ENCODE measurements at places on chromosomes 11 and 22.
A peak's percentile ranks its signal among the peaks of the same experiment; 100 is the strongest.

DNA sequence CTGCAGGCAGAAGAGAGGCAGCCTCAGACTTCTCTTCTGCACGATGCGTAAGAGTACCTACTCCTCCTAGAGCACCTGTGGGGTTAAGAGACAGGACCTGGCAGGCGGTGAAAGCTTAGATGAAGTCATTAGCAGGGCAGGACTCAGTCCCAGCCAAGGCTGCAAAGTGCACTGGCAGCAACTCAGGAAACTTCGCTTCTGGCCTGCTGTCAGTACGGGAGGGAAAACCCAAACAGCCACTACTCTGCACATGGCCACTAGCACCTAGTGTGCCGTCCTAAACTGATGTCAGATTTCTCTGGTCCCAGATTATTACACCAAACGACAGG lies 8.8 kb upstream of the KLHL35 start:
- no peak for DNase-seq

GRCh38 chr22:43392385-43392989 lies 19.3 kb upstream of the MPPED1 start:
- no peak for DNase-seq

- no peak for DNase-seq
Measured at GRCh38 chr22:30968015-30968923, at the start of gene MORC2. Gene MORC2, minus strand, starts transcription at chr22:30968774. Its CDS starts 885 bp downstream, at chr22:30967889.

GRCh38 chr11:33443684-33444083 lies 186.5 kb downstream of the HIPK3 start:
- no peak for DNase-seq

DNA sequence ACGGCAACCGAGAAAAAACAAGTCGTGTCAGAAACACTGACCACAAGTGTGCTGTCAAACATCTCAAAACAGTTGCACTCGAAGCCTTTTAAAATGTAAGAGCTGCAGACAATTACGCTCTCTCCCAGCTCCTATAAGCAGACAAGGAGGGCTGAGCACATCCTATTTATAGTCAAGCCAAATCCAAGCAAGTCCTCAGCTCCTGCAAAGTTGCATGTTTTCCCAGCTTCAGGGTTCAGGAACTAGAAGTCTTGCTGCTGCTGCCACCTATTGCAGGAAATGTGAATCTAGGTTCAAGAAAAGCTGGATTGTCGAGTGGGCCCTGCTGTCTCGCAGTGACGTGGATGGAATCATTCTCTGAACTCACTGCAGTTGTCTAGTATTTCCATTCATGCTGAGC lies 15.5 kb downstream of the EFCAB6 start:
- no peak for DNase-seq

DNA sequence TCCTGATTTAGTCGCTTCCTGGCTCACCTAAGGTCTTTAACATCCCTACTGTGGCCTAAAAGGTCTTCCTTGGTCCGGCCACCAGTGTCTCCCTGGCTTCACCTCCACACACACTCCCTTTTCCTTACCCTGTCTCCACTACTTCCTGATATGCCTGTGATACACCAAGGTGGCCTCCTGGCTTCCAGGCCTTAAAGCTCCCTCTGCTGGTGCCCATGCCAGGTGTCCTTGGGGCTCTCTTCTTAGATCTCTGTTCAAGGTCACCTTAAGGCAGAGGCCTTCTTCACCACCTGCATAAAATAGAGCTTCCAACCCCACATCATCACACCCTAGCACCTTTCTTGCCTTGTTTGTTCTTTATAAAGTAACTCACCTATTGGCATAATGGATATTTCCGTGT lies 787.7 kb downstream of the NTM start:
- no peak for DNase-seq

- no peak for DNase-seq
Measured at GRCh38 chr22:43862074-43862881, at the start of gene SULT4A1. Gene SULT4A1, minus strand, starts transcription at chr22:43862513. Its CDS starts 131 bp downstream, at chr22:43862382.

DNA sequence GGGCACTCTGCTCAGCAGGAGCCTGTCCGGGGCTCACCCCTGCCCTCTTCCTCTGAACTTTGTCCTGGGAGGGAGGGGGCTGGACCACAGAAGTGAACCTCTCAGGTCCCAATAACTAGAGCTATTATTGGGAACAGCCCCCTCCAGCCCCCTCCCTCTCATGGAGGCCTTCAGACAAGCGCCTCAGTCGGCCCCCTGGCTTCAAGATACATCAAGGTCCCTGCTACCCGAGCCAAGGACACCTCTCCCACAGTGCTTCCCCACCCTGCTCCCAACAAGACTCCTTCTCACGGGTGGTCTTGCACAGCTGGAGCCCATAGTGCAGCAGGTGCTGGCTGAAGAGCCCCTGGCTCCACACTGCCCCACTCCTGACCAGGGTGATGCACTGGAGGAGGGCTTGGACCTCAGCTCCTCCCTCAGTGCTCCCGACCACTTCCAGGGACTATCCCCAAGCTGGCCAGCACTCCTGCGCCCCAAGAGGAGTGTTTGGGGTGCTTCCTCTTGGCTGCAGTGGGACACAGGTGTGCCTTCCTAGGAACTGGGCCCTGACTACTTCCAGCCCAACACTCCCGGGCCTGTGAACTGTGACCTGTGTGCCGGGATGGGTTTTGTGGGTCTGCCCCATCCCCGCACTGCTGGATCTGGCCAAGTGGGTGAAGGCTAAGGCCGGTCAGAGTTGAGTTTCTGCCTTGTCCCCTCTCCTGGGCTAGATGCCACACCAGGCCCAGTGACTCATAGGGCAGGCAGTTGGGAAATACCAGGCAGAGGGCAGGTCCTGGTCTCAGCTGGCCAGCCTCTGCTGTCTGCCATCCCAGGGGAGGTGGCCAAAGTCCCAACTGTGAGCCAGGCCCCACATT lies 2.2 kb downstream of the PNPLA2 start:
- DNase-seq = no peak

GRCh38 chr22:43300891-43301676 lies 42.1 kb downstream of the SCUBE1 start:
- no peak for DNase-seq

- DNase-seq = no peak
Measured at GRCh38 chr11:77959434-77959833, 35.0 kb downstream of the INTS4 start.

DNA sequence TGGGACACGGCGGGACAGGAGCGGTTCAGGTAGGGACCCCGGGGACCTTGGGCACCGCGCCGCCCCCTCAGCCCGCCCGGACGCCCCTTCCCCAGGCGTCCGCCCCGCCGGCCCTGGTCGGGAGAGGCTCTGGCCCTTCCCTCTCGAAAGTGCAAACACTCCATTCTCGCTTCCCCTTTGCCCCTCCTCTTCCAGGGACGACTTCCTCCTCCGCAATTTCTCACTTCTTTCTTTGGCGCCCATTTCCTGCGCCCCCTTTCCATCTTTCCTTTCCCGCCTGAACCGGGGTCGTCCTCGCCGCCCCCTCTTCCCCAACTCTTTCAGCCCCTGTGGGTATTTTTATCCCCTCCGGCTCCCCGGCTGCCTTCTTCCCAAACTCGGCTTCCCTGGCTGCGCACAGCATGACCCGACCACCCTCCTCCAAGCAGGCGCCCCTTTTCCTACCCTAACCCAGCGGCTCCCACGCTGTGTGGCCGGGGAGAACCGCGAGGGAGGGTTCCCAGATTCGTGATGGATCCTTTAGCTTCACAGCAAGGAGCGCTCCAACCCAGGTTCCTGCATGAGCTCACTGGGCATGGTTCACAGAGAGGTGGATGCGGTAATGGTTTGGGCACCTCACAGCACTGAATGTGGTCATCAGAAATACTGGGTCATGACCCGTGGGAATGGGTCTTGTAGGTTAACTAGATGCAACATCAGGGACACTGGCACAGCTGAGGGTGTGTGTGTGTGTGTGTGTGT lies 689 bp downstream of the RAB39A start:
- no peak for DNase-seq

- no peak for DNase-seq
Measured at GRCh38 chr22:32808038-32808445, 6.5 kb downstream of the TIMP3 start.

- DNase-seq = peak; percentile 69
Measured at GRCh38 chr22:23281406-23282088, 101.2 kb downstream of the BCR start.

DNA sequence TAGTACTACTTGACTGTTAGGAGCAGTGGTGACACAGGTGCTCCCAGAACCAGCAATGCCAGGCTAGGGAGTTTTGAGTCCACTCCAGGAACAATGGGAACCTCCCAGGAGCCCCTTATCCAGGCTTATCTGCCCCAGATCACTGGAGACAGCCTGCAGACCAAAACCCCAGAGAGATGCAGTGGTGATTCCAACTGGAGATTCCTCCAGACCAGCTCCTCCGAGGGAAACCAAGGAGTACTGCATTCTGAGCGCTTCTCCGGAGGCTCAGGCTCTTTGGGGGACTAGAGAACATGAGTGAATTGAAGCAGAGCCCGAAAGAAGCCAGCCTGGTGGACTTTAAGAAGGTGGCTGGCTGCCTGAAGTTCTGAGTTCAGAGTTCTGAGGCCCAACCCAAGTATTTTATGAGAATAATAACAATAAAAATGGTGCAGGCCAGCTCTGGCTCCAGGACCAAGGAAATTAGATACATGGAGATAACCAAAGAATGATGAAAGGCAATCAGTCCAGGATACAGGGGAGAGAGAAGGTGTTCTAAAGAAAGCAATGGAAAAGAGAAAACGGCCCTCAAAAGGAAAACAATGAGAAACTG lies 1.3 kb upstream of the TMEM25 start:
- DNase-seq = no peak

DNA sequence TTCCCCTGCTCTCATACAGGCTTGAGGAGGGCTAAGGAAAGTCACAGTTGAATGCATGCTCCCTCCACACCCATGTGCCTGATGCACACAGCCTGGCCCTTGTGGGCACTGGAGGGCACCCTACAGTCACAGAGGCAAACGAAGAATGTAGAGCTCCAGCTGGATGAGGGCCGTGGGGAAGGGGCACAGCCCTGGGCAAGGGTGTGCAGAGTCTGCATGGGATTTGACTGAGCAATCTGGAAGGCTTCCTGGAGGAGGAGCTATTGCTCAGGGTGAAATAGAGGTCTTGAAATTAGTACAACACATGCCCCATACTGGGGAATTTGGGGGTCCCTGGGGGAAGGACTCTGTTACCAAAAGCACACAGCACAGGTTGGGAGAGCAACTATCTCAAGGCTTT lies 64.0 kb downstream of the KCNQ1 start:
- no peak for DNase-seq

DNA sequence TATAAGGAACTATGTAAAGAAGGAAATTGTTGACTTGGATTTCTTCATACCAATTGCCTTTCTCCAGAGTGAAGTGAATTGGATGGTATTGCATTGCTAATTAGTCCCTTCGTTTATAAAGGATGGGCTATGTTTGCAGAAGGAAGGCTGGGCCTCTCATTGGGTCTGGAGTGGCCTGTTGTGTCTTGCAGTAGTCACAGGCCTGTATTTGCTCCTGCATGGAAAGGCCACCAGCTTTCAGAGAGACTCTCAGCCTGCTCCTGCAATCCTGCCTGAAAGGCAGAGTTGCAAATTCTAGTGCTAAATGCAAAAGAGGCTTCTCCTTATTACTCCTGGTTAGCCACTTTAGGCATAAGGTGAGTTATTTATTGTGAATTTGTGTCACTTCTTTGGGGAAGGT lies 103.8 kb downstream of the EXT2 start:
- DNase-seq = no peak

DNA sequence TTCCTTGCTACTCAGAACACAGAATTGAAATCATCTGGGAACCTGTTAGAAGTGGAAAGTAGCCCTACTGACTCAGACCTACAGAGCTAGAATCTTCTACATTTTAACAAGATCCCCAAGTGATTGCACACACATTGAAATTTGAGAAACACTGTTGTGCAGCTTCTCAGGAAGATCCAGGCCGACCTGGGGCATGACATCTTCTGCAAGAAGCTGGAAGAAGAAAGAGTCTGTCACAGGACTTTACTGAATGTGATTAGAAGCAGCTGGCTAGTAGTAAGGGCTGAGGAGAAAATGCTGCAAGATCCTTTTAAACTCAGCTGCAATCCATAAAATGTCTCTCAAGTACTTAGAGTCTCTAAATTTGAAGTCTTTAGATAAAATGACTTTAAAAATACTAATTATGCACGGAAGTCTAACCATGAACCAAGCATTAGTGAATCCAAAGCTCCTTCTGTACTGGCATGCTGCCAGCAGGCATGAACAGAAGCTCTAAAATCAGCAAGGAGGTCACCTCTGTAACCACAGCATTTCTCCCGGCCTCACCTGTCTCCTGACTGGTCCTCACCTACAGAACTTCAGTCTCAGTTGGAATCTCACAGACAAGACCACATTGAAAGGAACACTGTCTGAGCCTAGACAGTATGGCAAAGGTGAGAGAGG lies 85.0 kb downstream of the SERGEF start:
- no peak for DNase-seq

GRCh38 chr22:39416319-39416718 lies 16.7 kb downstream of the TAB1 start:
- DNase-seq = no peak

DNA sequence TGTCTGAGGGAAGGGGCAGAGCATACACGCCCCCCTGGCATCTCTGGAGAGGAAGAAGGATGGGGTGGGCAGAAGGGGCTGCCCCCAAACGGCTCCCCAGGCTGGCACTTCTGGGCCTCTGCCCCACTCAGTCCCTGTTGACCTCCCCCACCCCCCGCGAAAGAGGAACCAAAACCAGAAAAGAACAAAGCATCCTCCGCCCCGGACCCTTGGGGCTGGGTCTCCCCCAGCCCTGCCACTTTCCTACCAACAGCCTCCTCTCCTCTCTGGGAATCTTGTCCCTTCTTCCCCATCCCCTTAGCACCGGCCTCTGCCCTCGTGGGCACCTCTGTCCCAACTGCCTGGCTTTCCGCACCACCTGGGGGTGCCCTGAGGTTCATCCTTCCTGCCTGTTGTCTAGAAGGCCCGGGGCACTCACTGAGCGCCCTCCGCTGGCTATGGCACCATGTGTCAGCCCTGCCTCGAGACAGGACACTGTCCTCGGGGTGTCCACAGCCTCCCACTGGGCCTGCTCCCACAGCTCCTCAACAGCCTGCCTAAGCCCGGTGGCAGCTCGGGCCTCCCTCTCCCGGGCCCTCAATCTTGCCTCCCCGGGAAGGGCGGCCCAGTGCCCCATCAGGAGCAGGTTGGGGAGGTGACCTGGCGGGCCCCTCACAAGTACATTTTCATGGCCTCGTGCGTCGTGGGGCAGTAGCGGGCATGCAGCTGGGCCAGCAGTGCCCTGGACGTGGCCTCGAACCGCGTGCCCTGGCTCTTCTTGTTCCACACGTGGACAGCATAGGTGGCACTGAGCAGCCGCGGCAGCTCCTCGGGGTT lies 28.2 kb downstream of the A4GALT start:
- no peak for DNase-seq

Data from stimulated activated CD8-positive, alpha-beta memory T cell treated with anti-CD3 and anti-CD28 coated beads, Interleukin-4, amount 100 ng/mL, for 1 hour (primary cell).